Posterior vena cava (tissue), 2 donors: ENCODE measurements at places on chromosomes 5 and 9. TPM values are rescaled to one million over a fixed set of nuclear protein-coding genes. Genes with fewer than 3 reads are reported as not detected.

The FGFR4 gene
- total RNA-seq, result 1.5 TPM

The ADAMTS19 gene
- not detected for total RNA-seq

The ENHO gene
- total RNA-seq, result 0.74 TPM

The RNF180 gene
- total RNA-seq, result 50.7 TPM

The GFI1B gene
- not detected for total RNA-seq

The CHMP5 gene
- 61.7 TPM for total RNA-seq

The PJA2 gene
- 171 TPM for total RNA-seq

The FOXD1 gene
- 15.8 TPM for total RNA-seq

The LCN9 gene
- total RNA-seq, result not detected

The CTNND2 gene
- total RNA-seq, result 0.46 TPM

The CCDC192 gene
- not detected for total RNA-seq

The SAXO1 gene
- 0.28 TPM for total RNA-seq

The HRCT1 gene
- 20.1 TPM for total RNA-seq

The USP20 gene
- 25.8 TPM for total RNA-seq

The TRIM41 gene
- 15.2 TPM for total RNA-seq

The CKMT2 gene
- 18.6 TPM for total RNA-seq

The CARTPT gene
- not detected for total RNA-seq

The TOMM5 gene
- total RNA-seq, result 55.9 TPM

The CCDC69 gene
- total RNA-seq, result 70.6 TPM

The HK3 gene
- total RNA-seq, result 36.2 TPM

The FCN2 gene
- total RNA-seq, result not detected

The CCDC112 gene
- 5.8 TPM for total RNA-seq

The HDHD3 gene
- 10.6 TPM for total RNA-seq

The SLC34A3 gene
- total RNA-seq, result not detected

The QRFP gene
- not detected for total RNA-seq

The STPG3 gene
- not detected for total RNA-seq

The ZNF483 gene
- 6.9 TPM for total RNA-seq

The HOMER1 gene
- 6.8 TPM for total RNA-seq

The BTNL9 gene
- total RNA-seq, result 22.6 TPM

The SHISAL2B gene
- total RNA-seq, result not detected

The TMEM232 gene
- total RNA-seq, result 2.5 TPM

The C1QTNF2 gene
- total RNA-seq, result 9.7 TPM

The PTGER4 gene
- 12.1 TPM for total RNA-seq

The LCN15 gene
- total RNA-seq, result not detected

The FRRS1L gene
- 0.97 TPM for total RNA-seq
